ENCODE measurements at places on chromosomes 4 and X.

DNA sequence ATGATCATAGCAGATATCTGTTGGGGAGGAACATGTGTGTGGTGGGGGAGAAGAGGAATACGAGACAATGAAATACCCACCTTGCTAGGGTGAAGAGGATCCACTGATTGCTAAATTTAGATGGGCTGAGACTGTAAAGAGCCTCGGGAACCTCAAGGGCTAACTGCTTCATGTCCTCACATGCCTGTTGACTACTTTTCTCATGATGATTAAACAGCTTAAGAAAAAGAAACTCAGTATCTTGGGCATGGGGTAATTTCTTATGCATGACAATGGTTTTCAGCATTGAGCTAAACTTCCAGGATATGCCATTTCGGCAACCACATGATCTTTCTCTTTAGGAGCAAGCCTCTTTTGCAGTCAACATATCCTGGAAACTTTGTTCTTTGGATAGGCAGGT is 3.9 kb upstream of the LNX1 start:
- no peak overlapping the region for H3K27ac ChIP-seq
- peaks cover 55% of the 10 kb centered on the region for H3K27me3 ChIP-seq
- DNase-seq, result no peak
- H3K4me1 ChIP-seq, result peaks cover 8% of the 10 kb centered on the region
- H3K4me3 ChIP-seq, result no peak overlapping the region

GRCh38 chrX:16997313-16997712 is 50.9 kb downstream of the REPS2 start:
- H3K27ac ChIP-seq, result no peak overlapping the region
- no peaks in the 10 kb centered on the region for H3K4me1 ChIP-seq
- H3K36me3 ChIP-seq, result no peaks in the 10 kb centered on the region
- H3K27me3 ChIP-seq, result no peaks in the 10 kb centered on the region

DNA sequence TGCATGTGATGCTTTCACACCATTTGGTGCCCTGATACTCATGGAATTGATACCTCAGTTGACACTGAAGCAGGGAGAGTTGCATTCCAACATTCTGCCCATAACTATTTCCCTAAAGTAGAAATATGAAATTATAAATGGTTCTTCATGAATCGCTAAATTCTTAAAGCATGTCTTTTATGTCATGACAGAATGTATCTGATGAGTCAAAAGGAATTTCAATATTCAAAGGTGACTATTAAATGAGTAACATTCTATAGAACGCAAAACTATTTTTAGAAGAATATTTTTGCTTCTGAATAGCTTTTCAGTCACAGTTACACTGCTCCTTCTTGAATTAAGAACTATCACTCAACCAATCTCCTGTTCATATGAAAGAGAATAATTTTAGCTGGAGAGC is 152.8 kb downstream of the ADGRA3 start:
- H3K36me3 ChIP-seq, result no peaks in the 10 kb centered on the region
- H3K27me3 ChIP-seq, result no peaks in the 10 kb centered on the region
- H3K27ac ChIP-seq, result no peak overlapping the region
- no peak for DNase-seq
- no peaks in the 10 kb centered on the region for H3K4me1 ChIP-seq

- DNase-seq, result no peak
- H3K27me3 ChIP-seq, result no peaks in the 10 kb centered on the region
- H3K4me3 ChIP-seq, result no peak overlapping the region
- peaks cover 3% of the 10 kb centered on the region for H3K36me3 ChIP-seq
- H3K4me1 ChIP-seq, result no peaks in the 10 kb centered on the region
Observed at GRCh38 chrX:128717635-128718578, 665.7 kb upstream of the ACTRT1 start.

GRCh38 chr4:39124885-39125599 is 57.3 kb upstream of the WDR19 start:
- no peaks in the 10 kb centered on the region for H3K4me1 ChIP-seq
- no peak overlapping the region for H3K27ac ChIP-seq
- H3K36me3 ChIP-seq, result no peaks in the 10 kb centered on the region
- DNase-seq, result no peak

Data from effector memory CD8-positive, alpha-beta T cell (primary cell).